ENCODE measurements at places on chromosomes 6 and 20.
A peak's percentile ranks its signal among the peaks of the same experiment; 100 is the strongest.

DNA sequence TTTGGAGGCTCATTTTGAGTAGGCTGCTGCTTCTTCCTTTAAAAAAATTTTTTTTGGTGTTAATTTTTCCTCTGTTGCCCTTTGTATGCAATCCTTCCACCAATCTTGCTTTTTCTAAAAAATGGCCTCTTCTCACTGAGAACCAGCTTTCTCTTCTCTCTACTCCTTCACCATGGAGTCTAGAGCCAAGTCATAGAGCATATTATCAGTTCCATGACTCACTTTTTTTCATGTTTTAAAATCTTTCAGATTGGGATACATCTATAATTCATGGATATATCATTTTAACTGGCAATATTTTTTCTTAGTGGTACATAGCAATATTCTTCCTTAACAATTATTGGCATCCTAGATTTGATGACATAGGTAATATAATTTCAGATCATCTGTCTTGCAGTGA lies 62.7 kb downstream of the SLX4IP start:
- no peak for DNase-seq

DNA sequence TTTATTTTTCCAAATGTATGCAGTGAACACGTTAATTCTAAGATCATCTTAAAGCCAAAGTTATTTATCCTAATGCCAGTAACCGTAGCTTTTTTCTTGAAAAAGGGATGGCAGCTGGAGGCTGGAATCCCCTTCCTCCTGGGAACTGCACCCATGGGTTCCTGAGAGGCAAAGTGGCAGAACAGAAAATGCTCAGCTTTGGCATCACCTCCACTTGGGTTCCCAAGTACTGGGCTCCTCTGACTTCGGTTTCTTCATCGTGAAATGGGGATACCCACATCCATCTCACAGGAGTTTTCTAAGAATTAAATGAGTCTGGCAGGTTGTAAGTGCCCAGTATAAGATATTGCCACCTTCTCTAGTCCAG lies 6.2 kb upstream of the DDX43 start:
- DNase-seq: no peak

DNA sequence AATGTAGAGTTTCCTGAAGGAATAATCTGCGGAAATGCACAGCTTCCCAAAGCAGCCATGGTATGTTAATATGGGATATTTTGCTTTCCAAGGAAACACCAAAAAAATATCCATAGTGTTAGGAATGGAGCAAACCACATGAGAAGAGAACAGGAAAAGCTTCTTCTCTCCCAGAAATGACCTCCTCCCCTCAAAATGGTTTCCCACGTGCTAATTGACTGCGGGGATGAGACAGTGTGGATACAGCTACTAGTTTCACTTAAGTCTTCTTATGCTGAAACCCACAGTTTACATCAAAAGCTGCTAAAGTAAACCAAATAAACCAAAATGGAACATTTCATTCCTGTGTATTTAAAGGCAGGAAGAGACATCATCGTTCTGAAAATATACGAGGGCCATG lies 69.4 kb downstream of the FYN start:
- no peak for DNase-seq

- peak; percentile 76 for DNase-seq
Observed at GRCh38 chr20:63628246-63628975, 1.5 kb upstream of the GMEB2 start.

GRCh38 chr6:170030821-170031471 lies 259.9 kb downstream of the DLL1 start:
- DNase-seq: no peak

- DNase-seq: no peak
Observed at GRCh38 chr6:105330364-105330763, 72.5 kb downstream of the PREP start.

DNA sequence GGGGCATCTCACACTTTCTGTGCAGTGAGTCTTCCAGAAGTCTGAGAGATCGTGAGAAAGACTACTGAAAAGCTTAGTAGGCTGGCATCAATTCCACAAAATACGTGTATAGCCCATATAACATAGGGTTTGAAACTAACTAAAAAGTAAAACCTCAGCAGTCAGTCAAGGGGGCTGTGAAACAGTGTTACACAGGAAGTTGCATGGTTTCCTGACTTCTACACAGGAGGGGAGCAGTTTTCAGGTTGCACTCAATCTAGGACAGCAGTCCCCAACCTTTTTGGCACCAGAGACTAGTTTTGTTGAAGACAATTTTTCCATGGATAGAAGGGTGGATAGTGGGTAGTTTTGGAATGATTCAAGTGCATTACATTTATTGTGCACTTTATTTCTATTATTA lies 4.7 kb upstream of the LY86 start:
- no peak for DNase-seq

- peak; percentile 64 for DNase-seq
Observed at GRCh38 chr6:122033564-122034181, 365.8 kb upstream of the HSF2 start.

DNA sequence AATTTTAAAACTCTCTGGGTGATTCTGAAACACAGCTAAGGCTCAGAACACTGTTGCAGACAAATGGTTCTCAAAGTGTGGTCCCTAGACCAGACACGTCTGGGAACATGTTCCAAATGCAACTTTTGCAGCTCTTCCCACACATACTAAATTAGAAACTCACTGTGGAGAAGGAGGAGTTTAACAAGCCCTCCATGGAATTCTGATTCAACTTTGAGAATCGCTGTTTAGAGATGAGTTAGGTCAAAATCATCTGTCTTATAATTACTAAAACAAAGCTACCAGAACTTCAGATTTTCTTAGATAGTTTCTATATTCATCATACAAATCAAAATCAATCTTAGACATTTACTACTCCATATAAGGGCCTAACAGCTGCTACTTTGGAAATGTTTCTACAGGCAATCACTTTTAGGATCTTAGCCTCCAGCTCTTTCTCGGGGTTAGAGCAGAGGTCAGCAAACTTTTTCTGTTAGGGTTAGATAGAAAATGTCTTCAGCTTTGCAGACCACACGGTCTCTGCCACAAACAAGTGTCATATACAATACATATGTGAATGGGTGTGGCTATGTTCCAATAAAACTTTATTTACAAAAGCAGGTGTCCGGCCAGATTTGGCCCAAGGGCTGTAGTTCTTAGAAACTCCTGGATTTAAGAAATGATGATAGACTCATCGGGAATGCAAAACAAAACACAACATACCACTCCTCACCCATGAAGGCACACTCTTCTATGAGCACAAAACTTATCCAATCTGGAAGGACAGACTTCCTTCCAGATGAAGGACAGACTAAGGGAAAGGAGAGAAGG lies 50.0 kb upstream of the ARHGAP18 start:
- DNase-seq: no peak
